Chondrocyte (in vitro differentiated cells): ENCODE measurements at places on chromosomes 11 and 22.

DNA sequence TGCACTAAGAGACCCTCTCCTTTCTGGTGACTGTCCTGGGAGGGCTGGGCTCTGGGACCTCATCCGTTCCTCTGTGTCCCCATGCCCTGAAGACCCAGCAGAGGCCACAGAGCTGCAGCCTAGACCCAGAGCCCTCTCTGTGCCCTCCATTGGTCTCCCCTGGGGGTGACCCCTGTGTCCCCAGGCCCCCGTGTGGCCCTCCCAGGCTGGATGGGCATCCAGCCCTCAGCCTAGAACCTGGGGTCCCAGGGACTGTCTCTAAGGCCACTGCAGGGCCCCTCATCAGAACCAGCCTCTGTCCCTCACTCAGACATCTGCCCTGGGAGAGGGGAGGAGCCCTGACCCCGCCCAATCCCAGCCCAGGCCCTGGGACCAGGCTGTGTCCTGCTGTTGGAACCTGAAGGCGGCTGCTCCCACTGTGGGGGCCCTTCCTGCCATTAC, 5.7 kb downstream of the IGLL1 start:
- peak; percentile 62 for DNase-seq

- DNase-seq, result no peak
Observed at GRCh38 chr11:77886401-77886800, 65.5 kb downstream of the AAMDC start.

GRCh38 chr11:120029321-120029720, 108.6 kb downstream of the TRIM29 start:
- no peak for DNase-seq

DNA sequence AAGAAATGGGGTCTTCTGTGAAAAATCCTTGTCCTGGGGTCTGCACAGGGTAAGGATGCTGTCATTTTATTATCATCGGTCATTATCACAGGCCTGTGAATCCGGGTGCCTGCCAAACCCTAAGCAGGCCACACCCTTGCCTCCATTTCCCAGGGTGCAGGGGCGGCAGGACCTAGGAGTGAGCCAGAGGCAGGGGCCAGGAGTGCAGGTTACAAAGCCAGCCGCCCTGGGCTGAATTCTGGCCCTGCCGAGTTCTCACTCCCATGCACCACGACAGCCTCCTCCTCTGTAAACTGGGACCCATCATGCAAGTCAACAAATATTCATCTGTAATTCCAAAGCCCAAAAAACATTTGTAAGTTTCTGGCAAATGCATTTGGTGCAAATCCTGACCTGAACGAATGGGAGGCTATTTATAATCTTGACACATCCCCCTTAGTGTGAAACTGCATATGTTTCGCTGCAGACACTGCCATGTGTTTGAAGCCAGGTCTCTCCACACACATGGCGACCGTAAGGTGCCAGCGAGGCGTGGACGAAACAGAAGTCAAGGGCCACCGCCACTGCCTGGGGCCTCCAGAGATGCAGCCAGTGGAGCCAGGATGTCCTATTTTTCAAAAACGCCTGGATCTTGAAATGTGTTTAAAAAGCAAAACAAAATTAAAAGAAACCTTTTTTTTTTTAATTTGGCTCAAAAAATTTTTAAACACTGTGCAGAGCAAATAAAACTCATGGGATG, 6.7 kb downstream of the CD5 start:
- no peak for DNase-seq

GRCh38 chr11:60310407-60310998, 16.6 kb upstream of the MS4A6E start:
- no peak for DNase-seq
